ENCODE measurements at places on chromosomes 12 and 14.
A peak's percentile ranks its signal among the peaks of the same experiment; 100 is the strongest.

GRCh38 chr14:36713960-36714703, 52.5 kb downstream of the PAX9 start:
- H3K4me1 ChIP-seq = no peaks in the 10 kb centered on the region
- H3K27ac ChIP-seq = no peak overlapping the region
- no peak overlapping the region for H3K4me3 ChIP-seq
- no peaks in the 10 kb centered on the region for H3K36me3 ChIP-seq
- DNase-seq = no peak

- no peaks in the 10 kb centered on the region for H3K4me1 ChIP-seq
- H3K4me3 ChIP-seq = no peak overlapping the region
- no peaks in the 10 kb centered on the region for H3K36me3 ChIP-seq
Measured at GRCh38 chr14:58150243-58150805, 1.7 kb downstream of the ARMH4 start.

- H3K4me1 ChIP-seq = no peaks in the 10 kb centered on the region
- DNase-seq = no peak
- H3K27me3 ChIP-seq = no peaks in the 10 kb centered on the region
Measured at GRCh38 chr14:38309522-38310277, 53.8 kb upstream of the CLEC14A start.

GRCh38 chr12:68499616-68500015, 111.1 kb upstream of the RAP1B start:
- no peak overlapping the region for H3K27ac ChIP-seq
- H3K27me3 ChIP-seq = no peaks in the 10 kb centered on the region
- H3K4me1 ChIP-seq = peaks cover 21% of the 10 kb centered on the region
- H3K4me3 ChIP-seq = no peak overlapping the region

- H3K27me3 ChIP-seq = no peaks in the 10 kb centered on the region
- no peaks in the 10 kb centered on the region for H3K4me1 ChIP-seq
- H3K36me3 ChIP-seq = no peaks in the 10 kb centered on the region
- H3K4me3 ChIP-seq = peak overlapping the region; percentile 84
Measured at GRCh38 chr12:40226705-40227104, 1.9 kb downstream of the LRRK2 start.

DNA sequence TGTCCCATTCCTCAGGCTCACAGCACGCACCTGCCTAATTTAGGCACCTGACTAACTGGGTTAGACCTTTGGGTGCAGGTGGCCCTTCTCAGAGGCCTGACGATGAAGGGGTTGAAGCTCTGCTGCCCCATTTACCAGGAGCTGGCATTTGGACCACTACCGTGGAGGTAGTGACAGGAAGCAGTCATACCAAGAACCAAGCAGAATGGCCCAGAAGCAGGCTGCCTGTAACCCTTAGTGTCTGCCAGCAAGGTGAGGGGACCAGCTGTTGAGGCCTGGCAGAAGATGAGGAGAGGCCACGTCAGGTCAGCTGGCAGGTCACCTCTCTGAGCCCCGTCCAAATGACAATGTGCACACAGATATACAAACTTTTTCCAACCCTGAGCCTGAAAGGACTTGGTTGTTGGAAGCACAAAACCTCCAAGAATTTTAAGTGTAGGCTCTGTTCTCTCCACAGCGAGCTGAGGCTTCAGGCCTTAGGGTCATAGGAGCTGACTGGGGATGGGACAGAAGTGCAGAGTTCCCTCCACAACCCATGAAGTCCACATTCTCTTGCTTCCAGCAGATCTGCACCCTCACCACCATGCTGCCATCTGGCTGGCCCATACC, 23.1 kb downstream of the VASH1 start:
- H3K4me1 ChIP-seq = no peaks in the 10 kb centered on the region
- no peak overlapping the region for H3K27ac ChIP-seq
- H3K4me3 ChIP-seq = no peak overlapping the region
- peaks cover 19% of the 10 kb centered on the region for H3K36me3 ChIP-seq
- DNase-seq = no peak

GRCh38 chr14:50935126-50936015, 8.9 kb downstream of the PYGL start:
- H3K4me3 ChIP-seq = no peak overlapping the region
- no peak for DNase-seq
- no peaks in the 10 kb centered on the region for H3K4me1 ChIP-seq
